ENCODE measurements at places on chromosomes 5 and 9. TPM values are rescaled to one million over a fixed set of nuclear protein-coding genes. Genes with fewer than 3 reads are reported as not detected.

DNA sequence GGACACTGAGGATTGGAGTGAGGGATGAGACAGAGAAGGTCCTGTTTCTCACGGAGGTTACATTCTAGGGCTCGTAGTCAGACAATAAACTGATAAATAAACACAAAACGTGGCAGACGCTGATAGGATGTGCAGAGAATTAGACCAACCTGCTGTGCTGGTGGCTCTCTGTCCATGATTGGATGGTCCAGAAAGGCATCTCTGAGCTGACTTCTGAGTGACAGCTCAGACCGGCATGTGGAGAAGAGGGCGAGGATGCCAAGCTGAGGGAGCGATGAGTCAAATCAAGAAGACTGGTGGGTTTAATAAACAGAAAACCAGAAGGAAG, 132.3 kb upstream of the TAF11L2 start:
- DNase-seq: no peak

GRCh38 chr5:116521173-116521872, 53.3 kb downstream of the SEMA6A start:
- peak; percentile 33 for DNase-seq

The DRD1 gene
- total RNA-seq: not detected

The UBLCP1 gene
- total RNA-seq: 30.1 TPM

The PTCD2 gene
- total RNA-seq: 15.6 TPM

DNA sequence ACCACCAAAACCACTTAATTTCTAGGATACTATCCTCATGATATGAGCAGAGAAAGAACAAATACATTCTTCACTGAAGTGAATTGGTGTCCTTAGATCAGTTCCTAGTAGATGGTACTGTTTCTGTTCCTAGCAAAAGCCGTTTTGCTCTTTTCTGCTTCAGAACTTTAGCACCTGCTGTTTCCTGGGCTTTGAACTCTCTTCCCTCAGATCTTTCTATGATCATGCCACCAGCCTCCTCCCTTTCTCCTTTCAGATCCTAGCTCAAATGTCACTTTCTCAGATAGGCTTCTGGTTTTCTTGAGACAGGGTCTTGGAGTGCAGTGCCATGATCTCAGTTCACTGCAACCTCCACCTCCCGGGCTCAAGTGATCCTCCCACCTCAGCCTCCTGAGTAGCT, 118.0 kb downstream of the EGFLAM start:
- DNase-seq: no peak

The CARD6 gene
- total RNA-seq: 2.1 TPM

- no peak for DNase-seq
These were observed 2.8 kb downstream of the ADCY2 start for GRCh38 chr5:7398596-7399280.

- DNase-seq: no peak
These were observed 114.2 kb upstream of the PHYKPL start for GRCh38 chr5:178346607-178347334.

GRCh38 chr5:160310552-160311295, 1.6 kb downstream of the CCNJL start:
- DNase-seq: no peak
